ENCODE measurements at places on chromosomes 1 and 21.

DNA sequence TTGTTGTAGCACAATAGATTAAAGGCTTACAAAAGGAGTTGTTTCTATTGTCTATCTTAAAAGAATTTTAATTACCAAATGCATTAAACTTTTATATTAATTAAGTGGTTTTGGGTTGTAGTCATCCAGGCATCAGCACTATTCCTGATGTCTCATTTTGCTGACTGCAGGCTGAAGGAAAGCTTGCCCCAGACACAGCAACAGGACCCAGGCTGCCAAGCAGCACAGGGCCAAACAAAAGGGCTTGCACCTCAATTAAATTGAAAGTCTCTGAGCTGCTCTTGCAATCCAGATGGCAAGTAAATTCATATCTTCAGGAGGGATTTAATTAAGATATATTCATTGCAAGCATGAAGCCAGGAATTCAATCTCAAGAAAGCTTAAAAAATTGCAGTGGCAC lies 80.7 kb upstream of the CHODL start:
- no peak for DNase-seq

DNA sequence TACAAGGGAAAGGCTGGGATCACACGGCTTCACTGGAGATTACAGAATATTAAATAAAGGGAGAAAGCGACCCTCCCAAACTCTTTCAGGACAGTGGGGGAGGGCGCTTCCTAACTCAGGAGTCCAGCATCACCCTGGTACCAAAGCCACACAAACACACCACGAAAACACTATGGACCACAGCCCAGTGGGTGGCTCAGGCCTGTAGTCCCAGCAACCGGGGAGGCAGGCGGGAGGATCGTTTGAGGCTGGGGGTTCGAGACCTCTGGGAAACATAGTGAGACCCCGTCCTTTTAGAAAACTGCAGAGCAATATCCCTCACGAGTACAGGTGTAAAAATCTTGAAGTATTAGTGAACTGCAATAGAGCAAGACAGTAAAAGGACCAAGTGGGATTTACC lies 16.0 kb downstream of the TRIM11 start:
- no peak for DNase-seq

DNA sequence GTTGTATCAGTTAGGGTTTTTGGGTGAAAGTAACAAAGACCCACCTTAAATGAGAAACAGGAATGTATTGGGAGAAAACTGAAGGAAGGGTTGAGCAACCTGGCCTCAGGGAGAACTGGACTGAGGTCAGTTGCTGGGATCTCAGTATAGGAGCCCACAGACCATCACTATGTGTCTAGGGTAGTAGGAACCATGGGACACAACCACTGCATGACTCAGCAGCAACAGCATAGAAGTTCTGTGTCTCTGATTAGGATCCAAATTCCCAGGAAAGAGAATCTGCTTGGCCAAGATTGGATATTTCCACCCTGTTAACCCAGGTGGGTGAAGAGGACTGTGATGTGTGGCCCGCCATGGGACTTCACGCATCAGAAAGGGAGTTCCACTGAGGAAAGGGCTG lies 102.2 kb upstream of the RAB3GAP2 start:
- DNase-seq, result no peak

- no peak for DNase-seq
Measured at GRCh38 chr1:102107441-102107840, 110.7 kb upstream of the OLFM3 start.

GRCh38 chr21:42317341-42317741 lies 2.1 kb upstream of the TFF3 start:
- DNase-seq, result no peak

DNA sequence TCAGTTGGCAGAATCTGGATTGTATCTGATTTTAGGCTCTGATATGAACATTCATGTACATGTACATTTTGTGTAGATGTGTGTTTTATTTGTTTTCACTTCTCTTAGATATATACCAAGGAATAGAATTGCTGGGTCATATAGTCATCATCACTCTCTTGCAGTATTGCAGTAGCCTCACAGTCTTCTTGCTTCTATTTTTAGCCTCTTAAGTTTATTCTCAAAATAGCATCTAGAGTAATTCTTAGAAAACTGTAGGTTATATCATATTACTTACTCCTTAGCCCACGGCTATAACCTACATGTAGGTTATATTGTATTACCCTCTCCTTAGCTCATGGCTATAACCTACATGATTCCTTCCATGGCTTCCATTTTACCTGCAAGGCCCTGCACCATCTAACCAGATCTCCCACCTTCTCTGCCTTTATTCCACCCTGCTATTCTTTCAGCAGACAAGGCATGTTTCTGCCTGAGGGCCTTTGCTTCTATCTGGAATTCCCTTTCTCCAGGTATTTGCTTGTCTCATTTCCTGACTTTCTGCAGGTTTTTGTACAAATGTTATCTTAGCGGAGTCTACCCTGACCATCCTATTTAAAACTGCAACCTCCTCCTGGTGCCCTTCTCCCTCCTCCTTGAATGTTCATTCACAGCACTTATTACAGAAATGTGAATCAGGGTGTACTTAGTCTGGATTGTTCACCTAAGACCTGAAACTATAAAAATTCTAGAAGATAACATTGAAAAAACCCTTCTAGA lies 109.0 kb upstream of the ETV3 start:
- DNase-seq, result no peak

DNA sequence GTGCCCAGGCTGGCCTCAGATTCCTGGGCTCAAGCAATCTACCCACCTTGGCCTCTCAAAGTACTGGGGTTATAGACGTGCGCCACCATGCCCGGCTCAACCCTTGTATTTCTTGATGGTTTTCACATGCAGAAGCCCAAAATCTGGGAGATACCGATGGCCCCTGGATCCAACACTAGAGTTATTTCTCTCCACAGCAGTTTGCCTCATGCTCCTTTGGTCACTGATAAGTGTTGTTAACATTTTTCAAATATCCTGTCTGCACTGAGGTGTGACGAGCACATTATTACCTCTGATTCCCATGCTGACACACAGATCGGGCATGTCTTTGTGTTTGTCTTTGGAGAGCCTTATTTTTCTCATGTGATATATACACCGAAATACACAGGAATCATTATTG lies 107.0 kb downstream of the KIF26B start:
- no peak for DNase-seq

GRCh38 chr1:240912821-240913220 lies 300.9 kb upstream of the GREM2 start:
- DNase-seq, result no peak

DNA sequence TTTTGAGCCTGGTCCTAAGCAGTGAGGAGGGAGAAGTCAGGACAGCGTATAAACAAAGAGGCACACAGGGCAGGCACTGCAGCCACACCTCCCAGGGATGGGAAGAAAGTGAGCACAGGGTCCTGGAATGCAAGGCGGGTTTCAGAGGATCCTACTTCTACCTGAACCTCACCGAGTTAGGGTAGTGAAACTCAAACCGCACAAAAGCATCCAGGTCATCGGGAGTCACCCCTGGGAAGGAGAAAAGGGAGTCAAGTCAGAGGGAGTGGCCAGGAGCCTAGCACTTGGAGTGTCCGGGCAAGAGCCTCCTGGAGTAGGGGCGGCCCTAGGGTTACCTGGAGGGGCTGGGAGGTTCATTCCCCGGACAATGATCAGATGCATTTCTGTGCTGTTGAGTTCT lies 10.6 kb downstream of the CC2D1B start:
- no peak for DNase-seq

GRCh38 chr1:206808615-206809014 lies 36.3 kb upstream of the IL10 start:
- peak; percentile 50 for DNase-seq

DNA sequence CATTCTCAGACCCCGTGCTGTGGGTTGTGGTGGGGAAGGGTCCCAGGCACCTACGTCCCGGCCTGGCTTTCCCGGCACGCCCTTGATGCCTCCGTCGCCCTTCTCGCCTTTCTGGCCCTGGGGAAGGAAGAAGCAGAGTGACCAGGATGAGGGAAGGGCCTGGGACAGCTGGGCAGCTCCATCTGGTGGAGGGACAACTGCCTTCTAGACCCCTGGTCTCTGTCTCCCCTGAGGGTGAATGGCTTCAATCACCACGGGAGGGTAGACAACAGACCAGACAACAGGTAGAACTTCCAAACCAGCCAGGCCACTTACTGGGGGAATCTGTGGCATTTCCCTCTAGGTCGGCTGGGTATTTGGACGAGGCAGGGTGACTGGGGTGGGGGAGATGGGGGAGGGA lies 11.9 kb downstream of the COL16A1 start:
- no peak for DNase-seq

- DNase-seq, result no peak
Measured at GRCh38 chr1:200228081-200228480, 181.8 kb downstream of the ZNF281 start.

DNA sequence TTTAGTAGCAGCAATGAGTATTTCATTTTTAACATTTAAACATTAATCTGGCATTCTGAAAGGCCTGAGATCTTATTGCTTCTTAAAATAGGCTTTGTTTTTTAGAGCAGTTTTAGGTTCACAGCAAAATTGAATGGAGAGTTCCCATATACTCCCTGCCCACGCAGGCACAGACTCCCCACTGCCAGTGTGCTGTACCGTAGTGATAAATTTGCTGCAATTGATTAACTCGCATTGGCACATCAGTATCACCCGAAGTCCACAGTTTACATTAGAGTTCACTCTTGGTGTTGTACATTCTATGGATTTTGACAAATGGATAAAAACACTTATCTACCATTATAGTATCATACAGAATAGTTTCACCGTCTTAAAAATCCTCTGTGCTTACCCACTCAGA lies 71.8 kb upstream of the ERRFI1 start:
- no peak for DNase-seq

GRCh38 chr1:53450225-53450624 lies 9.0 kb upstream of the DMRTB1 start:
- no peak for DNase-seq

Data from iris pigment epithelial cell (primary cell).